ENCODE measurements at places on chromosomes 13 and 19. TPM values are rescaled to one million over a fixed set of nuclear protein-coding genes. Genes with fewer than 3 reads are reported as not detected.

GZMM gene
- 1.0 TPM for total RNA-seq

PLIN4 gene
- total RNA-seq = 49.1 TPM

DMRTC2 gene
- not detected for total RNA-seq

LILRB4 gene
- total RNA-seq = 2.6 TPM

GJB2 gene
- total RNA-seq = 8.0 TPM

TSSK6 gene
- total RNA-seq = 1.2 TPM

GSK3A gene
- 12.5 TPM for total RNA-seq

IRGC gene
- not detected for total RNA-seq

BEST2 gene
- total RNA-seq = not detected

HSPBP1 gene
- 9.4 TPM for total RNA-seq

DNA sequence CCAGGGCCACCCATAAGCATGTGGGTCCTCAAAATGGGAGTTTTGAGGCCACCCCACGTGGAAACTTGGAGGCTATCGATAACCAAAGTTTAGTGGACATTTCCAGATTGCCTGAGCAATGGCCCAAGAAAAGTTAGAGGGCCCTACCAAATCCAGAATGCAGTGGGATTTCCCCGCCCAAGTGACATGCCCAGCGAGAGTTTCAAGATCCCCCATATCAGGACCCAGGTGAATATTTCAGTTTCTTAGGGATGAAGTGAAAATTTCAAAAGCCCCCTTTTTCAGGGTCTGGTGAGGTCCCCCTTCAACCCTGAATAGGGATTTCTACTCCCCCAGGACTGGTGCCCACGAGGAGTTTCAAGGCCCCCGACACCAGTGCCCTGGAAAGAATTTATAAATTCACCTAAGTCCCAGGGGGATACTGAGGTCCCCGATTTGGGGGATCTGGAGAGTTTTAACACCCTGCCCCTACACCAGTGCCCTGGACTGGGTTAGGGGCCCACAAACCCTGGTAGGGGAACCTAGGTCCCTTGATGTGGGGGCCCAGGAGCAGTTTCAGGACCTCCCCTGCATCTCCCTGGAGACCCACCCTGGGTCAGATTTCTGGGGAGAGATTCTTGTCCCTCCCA is 695 bp downstream of the BST2 start:
- no peaks in the 10 kb centered on the region for H3K27me3 ChIP-seq
- no peak for DNase-seq
- H3K27ac ChIP-seq = peak overlapping the region; percentile 95
- peaks cover 21% of the 10 kb centered on the region for H3K4me1 ChIP-seq
- peaks cover 10% of the 10 kb centered on the region for H3K36me3 ChIP-seq

DNA sequence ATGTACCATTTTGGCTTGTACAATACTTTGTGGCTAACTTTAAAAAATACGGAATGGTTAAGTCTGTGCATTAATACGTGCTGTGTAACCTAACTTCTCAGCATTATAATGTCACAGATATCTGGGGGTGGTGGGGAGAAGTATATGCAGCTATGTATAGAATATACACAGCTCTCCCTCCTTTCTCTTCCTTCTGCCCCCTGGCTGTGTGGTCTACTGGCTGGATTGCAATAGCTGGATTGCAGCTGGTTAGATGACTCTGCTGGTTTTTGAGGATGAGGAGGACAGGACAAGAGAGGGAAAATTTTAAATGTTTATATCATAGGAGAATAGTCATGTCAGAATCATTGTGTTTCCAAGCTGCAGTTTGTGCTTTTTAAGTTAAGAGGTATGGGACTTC is 9.7 kb downstream of the RNASEH2B start:
- H3K4me3 ChIP-seq = no peak overlapping the region
- no peaks in the 10 kb centered on the region for H3K4me1 ChIP-seq
- no peaks in the 10 kb centered on the region for H3K36me3 ChIP-seq
- H3K27me3 ChIP-seq = no peaks in the 10 kb centered on the region
- no peak for DNase-seq

- no peak overlapping the region for H3K27ac ChIP-seq
- no peak for DNase-seq
- H3K4me1 ChIP-seq = no peaks in the 10 kb centered on the region
These were observed 38.7 kb downstream of the SACS start for GRCh38 chr13:23394821-23395220.

DNA sequence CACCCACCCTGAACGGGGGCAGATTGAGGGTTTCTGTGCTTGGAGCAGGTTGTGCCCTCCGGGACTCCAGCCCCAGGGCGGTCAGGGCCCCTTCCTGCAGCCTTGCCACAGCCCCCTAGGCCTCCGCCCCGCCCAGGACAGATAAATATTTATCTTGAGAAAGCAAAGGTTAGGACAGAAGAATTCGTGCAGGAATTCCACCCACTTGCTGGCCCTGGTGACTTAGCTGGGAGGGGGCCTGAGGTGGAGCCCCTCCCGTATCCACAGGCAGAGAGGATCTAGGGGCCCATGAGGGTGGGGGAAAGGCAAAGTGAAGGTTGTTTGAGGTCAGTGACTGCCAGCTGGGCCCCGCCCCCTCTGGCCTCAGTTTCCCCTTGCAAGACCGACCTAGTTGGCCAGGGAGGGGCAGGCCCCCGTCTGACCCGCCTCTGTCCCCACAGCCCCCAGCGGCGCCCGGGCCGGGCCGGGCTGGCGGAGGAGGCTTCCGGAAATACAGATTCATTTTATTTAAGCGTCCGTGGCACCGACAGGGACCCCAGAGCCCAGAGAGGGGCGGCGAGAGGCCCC is 5.2 kb downstream of the MIDN start:
- peak overlapping the region; percentile 75 for H3K4me3 ChIP-seq
- DNase-seq = no peak
- no peaks in the 10 kb centered on the region for H3K27me3 ChIP-seq
- H3K36me3 ChIP-seq = peaks cover 22% of the 10 kb centered on the region
- peak overlapping the region; percentile 90 for H3K27ac ChIP-seq
- peaks cover 48% of the 10 kb centered on the region for H3K4me1 ChIP-seq

DNA sequence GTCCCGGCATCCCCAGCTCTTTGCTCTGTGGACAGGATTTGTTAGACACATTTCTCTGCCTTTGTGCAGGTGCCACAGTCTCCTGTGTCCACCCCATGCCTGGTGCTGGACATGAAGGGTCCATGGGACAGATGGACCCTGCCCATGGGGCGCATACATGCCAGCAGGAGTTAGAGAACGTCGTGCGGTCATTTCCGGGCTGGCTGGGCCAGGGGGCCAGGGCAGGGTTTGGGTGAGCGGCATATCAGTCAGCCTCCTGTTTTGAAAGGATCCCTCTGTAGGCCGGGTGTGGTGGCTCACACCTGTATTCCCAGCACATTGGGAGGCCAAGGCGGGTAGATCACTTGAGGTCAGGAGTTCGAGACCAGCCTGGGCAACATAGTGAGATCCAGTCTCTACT is 11.0 kb downstream of the KLHL26 start:
- H3K27me3 ChIP-seq = no peaks in the 10 kb centered on the region
- no peaks in the 10 kb centered on the region for H3K36me3 ChIP-seq
- H3K27ac ChIP-seq = no peak overlapping the region

DNA sequence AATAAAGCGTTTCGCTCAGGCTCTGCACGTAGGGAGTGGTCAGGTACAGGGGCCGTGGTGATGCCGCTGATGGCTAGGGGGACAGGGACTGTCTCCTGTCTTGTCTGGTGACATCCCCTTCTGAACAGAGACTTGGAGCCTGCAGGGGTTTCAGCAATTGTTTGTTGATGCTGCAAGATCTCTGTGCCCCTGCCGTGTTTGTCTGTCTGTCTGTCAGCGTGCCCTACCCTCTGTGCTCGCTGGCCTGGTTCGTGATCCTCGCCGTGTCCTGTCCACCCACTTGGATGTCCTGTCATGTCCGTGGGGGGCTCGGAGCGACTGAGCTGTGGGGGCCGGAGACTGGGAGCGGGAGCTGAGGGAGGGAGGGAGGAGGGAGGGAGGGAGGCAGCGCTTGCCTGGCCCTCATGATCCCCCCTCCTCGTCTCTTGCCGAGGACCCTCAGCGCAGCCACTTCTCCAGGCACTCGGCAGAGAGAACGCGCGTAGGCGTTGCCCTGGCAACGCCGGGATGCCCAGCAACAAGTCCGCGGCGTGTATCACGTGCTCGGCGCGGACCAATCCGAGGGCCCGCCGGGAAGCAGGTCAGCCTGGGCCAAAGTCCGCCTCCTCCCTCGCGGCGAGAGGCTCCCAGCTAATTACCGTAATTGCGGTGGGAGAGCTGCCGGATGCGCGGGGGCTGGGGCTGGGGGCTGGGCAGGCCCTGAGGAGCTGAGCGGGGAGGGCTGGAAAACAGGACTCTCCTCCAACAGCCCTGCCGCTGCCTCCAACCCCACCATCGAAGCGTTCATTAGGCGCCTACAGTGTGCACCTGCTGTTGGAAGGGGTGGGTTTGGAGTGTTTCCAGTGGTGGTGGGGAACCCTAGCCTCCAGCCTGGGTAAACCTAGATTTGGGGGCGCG is 31.9 kb upstream of the FEM1A start:
- H3K27me3 ChIP-seq = no peaks in the 10 kb centered on the region
- DNase-seq = peak; percentile 80
- H3K36me3 ChIP-seq = no peaks in the 10 kb centered on the region
- peaks cover 4% of the 10 kb centered on the region for H3K4me1 ChIP-seq

DNA sequence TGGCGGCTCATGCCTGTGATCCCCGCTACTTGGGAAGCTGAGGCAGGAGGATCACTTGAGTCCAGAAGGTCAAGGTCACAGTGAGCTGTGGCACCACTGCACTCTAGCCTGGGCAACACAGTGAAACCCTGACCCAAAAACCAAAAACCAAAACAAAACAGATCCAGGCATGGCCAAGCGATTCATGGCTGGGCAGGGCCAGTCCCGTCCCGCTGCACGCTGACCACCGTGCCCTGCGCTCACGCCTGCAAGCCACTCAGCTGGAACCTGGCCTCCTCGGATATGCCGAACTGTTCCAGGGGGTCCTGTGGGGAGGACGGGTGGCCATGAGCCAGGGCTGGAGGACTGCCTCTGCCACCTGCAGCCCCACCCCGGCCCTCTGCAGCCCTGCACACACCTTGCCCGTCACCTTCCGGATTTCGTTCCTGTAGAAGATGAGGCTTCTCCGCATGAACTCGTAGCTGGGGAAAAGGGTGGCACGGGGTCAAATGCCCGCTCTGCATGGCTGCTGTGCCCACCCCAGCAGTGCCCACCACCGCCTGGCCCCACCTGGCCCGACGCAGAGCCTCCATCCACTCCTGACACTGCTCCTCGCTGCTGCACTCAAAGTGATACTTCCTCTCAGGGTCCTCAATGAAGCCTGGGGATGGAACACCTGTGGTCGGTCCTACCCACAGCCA is 2.4 kb downstream of the PLEKHJ1 start:
- no peak for DNase-seq
- no peak overlapping the region for H3K4me3 ChIP-seq
- no peaks in the 10 kb centered on the region for H3K36me3 ChIP-seq
- no peak overlapping the region for H3K27ac ChIP-seq

GRCh38 chr13:93740334-93740733 is 513.7 kb downstream of the GPC6 start:
- H3K4me1 ChIP-seq = peaks cover 13% of the 10 kb centered on the region
- no peak for DNase-seq
- H3K27ac ChIP-seq = no peak overlapping the region
- no peaks in the 10 kb centered on the region for H3K27me3 ChIP-seq
- no peak overlapping the region for H3K4me3 ChIP-seq
- H3K36me3 ChIP-seq = no peaks in the 10 kb centered on the region

- H3K36me3 ChIP-seq = no peaks in the 10 kb centered on the region
- no peak overlapping the region for H3K27ac ChIP-seq
- H3K27me3 ChIP-seq = peaks cover 3% of the 10 kb centered on the region
- no peaks in the 10 kb centered on the region for H3K4me1 ChIP-seq
These were observed 95.1 kb downstream of the NUFIP1 start for GRCh38 chr13:44894001-44894770.

GRCh38 chr19:2488942-2489731 is 13.2 kb downstream of the GADD45B start:
- H3K4me3 ChIP-seq = peak overlapping the region; percentile 44
- no peak for DNase-seq
- peaks cover 9% of the 10 kb centered on the region for H3K4me1 ChIP-seq

DNA sequence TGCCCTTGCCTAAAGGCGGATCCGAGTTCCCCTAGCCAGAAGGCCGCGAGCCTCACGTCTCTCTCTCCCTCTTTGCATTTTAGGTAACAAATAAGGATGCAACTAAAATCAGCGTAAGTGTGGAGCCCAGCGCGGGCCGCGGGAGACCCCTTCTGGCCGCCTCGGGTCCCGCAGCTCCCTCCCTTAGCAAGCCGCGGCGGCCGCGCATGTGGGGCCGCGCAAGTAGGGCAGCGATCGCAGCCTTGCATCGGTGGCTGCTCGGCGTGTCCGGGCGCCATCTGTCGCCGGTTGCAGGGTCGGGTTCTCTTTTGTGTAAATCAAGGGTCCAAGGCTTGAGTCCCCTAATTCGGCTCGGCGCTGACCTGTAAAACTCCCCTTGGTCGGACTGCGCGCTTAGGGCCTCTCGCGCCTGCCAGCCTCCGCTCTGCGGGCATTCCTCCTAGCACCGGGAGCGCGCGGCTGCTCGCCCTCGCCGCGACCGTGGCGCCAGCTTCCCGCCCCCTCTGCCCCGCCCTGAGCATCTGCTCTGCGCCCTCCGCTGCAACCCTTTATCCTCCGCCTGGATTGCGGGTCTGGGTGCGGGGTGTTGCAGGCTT is 2.7 kb downstream of the VSTM2B start:
- peaks cover 5% of the 10 kb centered on the region for H3K4me1 ChIP-seq
- H3K36me3 ChIP-seq = no peaks in the 10 kb centered on the region
- peak; percentile 61 for DNase-seq
- H3K4me3 ChIP-seq = peak overlapping the region; percentile 14
- H3K27me3 ChIP-seq = peaks cover 11% of the 10 kb centered on the region

- H3K4me1 ChIP-seq = no peaks in the 10 kb centered on the region
- H3K27me3 ChIP-seq = no peaks in the 10 kb centered on the region
- H3K36me3 ChIP-seq = no peaks in the 10 kb centered on the region
These were observed 416.2 kb downstream of the DIAPH3 start for GRCh38 chr13:59747529-59747928.

DNA sequence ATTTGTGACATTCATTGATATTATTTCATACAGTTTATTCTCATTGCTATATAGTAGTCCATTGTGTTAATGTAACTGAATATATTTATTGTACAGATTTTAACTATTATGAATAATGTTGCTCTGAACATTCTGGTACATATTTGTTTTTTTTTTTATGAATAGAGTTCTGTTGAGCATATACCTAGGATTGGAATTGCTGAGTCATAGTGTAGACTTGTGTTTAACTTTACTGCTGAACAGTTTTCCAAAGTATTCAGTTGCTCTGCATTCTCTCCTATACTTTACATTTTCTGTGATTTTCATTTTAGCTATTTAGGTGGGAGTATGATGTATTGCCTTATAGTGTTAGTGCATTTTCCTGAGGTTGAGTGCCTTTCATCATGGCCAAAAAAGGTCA is 97.5 kb downstream of the MAB21L1 start:
- no peaks in the 10 kb centered on the region for H3K27me3 ChIP-seq
- H3K4me1 ChIP-seq = no peaks in the 10 kb centered on the region
- H3K4me3 ChIP-seq = no peak overlapping the region
- no peak for DNase-seq

DNA sequence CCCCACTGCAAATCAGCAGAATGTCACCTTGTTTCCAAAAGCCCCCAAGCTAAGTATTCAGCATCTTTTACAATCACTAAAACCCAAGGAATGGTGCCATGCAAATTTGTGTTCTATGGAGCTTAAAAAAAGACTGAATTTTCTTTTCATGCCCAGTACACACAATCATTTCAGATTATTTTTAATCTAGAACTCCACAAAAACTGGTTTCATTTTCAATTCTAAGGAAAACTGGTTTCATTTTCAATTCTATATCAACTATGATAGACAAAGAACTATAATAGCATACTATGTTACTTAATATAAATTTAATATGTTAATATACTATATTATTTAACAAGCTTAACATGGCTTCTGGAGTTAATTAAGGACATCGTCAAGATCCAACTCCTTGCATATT is 88.4 kb upstream of the DOCK9 start:
- H3K36me3 ChIP-seq = no peaks in the 10 kb centered on the region
- H3K27ac ChIP-seq = peak overlapping the region; percentile 38
- H3K4me1 ChIP-seq = peaks cover 9% of the 10 kb centered on the region
- DNase-seq = no peak

Data from liver (tissue), 10 donors.